ENCODE measurements at places on chromosomes 4 and X.

DNA sequence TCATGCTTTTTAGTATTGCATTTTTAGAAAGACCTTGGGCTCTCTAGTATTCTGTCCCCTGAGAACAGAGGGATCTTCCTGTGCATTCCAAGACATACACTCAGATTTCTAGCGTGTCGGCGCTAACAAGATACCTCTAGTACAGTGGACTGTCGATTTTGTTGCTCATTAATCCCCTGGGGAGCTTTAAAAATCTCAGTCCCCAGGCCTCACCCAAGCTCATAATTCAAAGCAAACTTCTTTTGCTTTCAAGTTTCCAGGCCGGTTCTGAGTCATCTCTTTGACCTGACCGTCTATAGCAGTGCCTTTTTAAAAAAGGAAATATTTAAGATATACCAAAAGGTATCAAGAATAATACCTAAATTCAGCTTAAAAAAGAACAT is 137.0 kb downstream of the AMMECR1 start:
- DNase-seq, result no peak

GRCh38 chr4:113921089-113921794 is 58.2 kb downstream of the ARSJ start:
- no peak for DNase-seq

- no peak for DNase-seq
Measured at GRCh38 chrX:118189000-118189399, 72.4 kb upstream of the KLHL13 start.

GRCh38 chr4:78971326-78971725 is 32.1 kb upstream of the PAQR3 start:
- no peak for DNase-seq

- DNase-seq, result no peak
Measured at GRCh38 chr4:122150931-122151330, 1.2 kb upstream of the BLTP1 start.

- DNase-seq, result no peak
Measured at GRCh38 chrX:17828171-17828570, 32.9 kb downstream of the RAI2 start.

DNA sequence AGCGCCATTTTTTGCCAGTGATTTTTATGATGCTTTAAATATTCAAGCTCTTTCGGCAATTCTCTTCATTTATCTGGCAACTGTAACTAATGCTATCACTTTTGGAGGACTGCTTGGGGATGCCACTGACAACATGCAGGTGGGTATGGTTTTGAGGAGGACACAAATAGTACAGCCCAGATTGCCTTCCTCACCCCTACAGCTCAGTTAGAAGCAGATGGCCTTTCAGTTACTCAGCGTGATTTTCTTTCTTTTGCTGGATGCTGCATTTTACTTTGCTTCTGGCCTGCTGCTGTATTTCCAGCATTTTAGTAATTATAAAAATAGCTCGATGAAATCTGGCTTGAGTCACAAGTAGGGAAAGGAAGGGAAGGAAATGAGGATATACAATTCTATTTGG is 114.7 kb downstream of the SLC4A4 start:
- DNase-seq, result no peak

- no peak for DNase-seq
Measured at GRCh38 chr4:7431696-7432530, 2.8 kb downstream of the PSAPL1 start.

DNA sequence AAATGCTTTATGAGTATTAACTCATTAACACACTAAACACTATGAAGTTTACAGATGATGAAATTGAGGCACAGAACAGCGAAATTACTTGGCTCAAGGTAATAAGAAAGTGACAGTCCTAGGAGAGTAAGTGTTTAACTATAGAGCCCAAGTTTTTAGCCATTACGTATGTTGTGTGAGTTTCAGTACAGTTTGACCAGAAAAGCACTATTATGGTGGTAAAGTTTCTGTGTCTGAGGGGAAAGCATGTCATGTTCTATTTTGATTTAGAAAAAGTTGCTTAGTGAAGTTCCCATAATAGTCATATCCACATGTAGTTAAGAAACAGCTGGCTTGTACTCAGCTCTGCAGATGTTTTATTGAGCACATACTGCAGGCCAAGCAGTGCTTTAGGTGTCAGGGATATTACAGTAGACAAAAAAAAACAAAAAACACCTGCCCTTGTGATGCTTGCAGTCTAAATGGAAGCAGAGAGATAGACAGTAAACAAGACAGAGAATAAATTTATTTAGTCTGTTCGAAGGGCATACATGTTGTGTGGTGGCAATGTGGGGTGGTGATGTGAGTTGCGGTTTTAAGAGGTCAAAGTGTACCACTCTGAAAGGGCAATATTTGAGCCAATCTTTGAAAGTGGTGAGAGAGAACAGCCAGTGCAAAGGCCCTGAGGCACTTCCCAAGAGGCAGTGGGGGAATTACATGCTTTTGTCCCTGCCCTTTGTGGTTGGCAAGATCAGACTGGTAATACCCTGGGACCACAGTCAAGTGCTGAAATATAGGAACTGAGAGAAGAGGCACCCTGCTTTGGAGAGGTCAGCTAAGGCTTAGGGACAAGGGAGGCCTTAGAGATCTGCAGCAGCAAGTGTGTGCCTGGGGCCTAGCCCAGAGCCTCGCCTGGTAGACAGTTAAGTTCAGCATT is 6.2 kb downstream of the TMEM131L start:
- DNase-seq, result no peak

DNA sequence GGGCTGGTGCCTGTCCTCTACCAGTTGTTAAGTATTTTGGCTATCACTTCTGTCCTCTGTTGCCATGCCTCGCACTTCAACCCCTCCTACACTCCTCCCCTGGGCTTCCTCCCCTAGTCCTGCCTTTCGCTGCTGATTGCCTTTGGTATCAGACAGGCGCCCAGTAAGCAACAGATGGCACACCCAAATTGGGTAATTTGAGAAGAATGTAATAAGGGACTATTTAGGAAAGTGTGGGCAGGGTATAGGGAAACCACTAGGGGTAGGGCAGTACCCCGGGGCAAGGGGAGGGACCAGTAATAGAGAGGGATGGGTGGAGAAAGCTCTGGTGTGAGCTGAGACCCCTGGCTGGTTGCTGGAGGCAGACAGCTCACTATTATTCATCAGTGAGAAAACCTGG is 172.7 kb upstream of the USP9X start:
- DNase-seq, result no peak

- no peak for DNase-seq
Measured at GRCh38 chrX:136778020-136778419, 2.7 kb downstream of the ARHGEF6 start.

GRCh38 chrX:12955882-12956703 is 18.8 kb upstream of the TMSB4X start:
- no peak for DNase-seq

GRCh38 chrX:662126-662525 is 31.5 kb downstream of the SHOX start:
- no peak for DNase-seq

GRCh38 chr4:39030725-39031124 is 1.5 kb downstream of the TMEM156 start:
- DNase-seq, result no peak

DNA sequence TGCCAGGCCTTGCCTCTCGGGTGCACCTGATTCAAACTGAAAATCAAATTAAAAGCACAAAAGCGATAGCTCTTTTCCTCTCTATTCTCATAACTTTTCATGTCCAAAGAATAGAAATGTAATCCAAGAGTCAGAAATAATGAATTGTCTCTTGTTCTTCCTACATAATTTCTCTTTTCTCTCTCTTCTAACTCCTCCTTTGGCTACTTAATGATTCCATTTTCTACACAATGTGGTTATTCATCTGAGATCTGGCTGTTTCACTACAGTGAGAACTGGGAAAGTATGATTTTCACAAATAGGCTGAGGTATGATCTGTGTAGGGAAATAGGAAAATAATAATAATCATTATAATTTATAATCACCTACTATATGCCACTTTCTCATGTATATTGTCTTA is 703.5 kb downstream of the PDHA2 start:
- no peak for DNase-seq

DNA sequence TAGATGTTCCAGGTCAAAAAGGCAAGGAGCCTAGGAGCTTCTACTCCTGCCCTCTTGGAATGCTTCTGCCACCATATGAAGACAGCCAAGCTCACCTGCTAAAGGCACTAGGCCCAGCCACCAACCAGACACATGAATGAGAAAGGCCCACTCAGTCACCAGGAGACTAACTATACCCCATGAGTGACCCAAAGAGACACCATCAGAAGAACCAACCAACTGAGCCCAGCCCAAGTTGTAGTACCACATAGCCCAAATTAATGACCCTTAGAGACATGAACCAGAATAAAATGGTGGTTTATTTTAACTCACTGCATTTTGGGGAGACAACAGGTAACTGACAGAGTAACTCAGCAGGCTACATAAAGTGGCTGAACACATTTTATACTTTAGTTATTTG is 22.9 kb upstream of the CXCL3 start:
- DNase-seq, result no peak

DNA sequence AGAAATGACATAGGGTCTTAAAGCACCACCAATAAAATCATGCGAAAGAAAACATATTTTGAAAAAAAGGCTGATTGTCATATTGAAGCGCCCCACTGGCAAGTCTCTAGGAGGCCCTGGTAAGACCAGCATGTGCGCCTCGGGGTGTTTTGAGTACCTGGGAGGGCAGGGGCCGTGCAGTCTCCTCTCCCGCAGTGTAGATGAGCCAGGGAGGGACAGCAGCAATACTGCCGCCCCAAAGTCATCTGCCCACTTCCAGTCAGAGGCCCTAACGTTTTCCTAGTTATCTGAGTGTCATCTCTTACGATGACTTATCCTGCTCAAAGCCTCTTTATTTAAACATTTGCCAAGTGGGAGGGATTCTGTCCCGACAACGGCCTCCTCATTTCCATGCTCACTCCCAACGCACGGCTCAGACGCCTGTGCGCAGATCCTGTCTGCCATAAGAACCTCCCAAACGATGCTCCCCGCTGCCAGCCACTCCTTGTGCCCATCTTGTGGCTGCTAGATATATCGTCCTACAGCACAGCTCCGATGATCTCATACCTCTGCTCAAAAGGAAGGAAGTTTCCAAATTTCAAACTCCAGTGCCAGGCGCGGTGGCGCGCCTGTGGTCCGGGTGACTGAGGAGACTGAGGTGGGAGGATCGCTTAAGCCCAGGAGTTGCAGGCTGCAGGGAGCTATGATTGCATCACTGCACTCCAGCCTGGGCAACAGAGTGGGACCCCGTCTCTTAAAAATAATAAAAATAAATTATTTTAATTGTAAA is 17.2 kb upstream of the SCRG1 start:
- no peak for DNase-seq

DNA sequence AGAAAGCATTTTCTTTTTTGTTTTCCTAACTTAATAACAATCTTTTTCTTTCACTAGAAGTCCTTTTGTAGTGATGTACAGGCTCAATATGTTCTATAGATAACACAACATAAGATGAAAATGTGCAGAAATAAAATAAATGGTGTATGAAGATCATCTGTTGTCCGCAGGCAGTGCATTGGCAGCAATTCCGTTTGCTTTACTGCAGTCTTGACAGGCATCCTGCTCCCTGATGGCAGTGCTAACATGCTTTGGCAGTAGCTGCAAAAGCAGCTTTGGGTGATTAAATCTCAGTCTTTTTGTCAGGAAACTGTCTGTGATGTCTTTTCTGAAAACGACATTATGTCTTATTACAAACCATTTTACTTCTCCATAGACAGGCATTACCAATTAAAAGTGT is 131.4 kb downstream of the TRAM1L1 start:
- DNase-seq, result no peak

- DNase-seq, result no peak
Measured at GRCh38 chrX:12970691-12971202, 4.2 kb upstream of the TMSB4X start.

GRCh38 chr4:36411338-36411737 is 129.9 kb downstream of the DTHD1 start:
- no peak for DNase-seq

GRCh38 chr4:156154978-156155377 is 201.3 kb upstream of the CTSO start:
- DNase-seq, result no peak

DNA sequence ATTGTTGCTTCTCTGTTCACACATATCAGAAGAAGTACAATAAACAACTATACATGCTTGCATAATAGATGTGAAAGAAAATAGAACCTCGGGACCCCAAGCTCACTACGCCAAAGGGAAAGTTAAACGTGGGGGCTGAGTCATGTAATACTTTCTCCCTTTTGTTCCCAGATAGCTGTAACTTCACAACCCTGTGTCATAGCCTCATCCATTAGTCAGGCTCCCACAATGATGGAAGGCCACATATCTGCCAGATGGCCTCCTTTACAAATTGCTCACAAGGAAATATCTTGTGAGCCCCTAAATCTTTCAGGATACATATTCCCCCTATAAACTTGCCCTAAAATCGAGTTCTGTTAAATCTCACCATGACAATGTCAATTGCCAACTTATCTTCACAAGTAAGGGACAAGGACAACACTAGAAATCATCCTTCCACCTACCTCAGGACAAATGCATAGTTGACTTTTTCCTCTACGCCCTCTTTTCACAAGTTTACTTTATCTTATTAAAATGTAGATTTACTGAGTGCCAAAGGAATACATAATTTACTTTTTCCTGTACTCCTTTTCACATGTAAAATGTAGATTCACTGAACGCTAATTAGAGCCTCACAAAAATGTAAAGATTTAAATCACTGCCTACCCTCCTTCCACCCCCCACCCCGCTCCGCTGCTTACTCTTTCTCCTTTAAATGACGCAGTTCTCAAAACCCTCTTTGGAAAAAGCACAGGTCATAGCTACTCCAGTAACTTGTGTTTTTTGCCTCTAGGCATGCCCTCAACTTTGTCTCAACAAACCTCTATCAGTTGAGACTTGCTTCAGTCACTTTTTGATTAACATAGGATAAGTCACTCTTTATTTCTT is 477.1 kb downstream of the DTHD1 start:
- no peak for DNase-seq

GRCh38 chrX:1316527-1316926 is 20.1 kb upstream of the IL3RA start:
- DNase-seq, result no peak

DNA sequence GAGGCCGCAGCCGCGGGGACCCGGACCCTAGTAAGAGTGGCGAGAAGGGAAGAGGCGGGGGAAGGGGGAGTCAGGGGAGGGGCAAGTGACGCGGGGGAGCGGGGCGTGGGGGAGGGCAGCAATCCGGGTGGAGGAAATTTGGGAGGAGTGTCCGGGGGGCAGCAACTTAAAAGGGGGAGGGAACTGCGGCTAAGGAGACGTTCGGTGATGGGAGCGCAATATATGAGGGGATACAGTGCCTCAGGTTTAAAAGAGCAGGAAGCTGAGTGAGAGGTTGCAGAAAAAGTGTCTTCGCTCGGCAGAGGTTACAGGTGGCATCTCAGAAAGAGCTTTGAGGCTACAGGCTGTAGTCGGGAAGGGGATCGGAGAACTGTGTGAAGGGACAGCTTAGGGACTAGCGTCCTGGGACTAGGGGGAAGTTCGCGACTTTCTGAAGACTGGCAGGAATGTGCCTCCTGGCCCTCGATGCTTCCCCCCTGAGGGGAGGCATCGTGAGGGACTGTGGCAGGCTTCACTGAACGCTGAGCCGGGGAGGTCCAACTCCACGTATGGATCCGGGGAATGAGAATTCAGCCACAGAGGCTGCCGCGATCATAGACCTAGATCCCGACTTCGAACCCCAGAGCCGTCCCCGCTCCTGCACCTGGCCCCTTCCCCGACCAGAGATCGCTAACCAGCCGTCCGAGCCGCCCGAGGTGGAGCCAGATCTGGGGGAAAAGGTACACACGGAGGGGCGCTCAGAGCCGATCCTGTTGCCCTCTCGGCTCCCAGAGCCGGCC is 519 bp downstream of the FOXO4 start:
- no peak for DNase-seq

GRCh38 chr4:142817442-142817841 is 28.7 kb downstream of the INPP4B start:
- no peak for DNase-seq
